ENCODE measurements at places on chromosomes 5 and 9.

GRCh38 chr9:75112789-75113188 is 24.5 kb downstream of the OSTF1 start:
- DNase-seq = no peak

GRCh38 chr5:107919361-107919760 is 248.6 kb upstream of the EFNA5 start:
- DNase-seq = no peak

DNA sequence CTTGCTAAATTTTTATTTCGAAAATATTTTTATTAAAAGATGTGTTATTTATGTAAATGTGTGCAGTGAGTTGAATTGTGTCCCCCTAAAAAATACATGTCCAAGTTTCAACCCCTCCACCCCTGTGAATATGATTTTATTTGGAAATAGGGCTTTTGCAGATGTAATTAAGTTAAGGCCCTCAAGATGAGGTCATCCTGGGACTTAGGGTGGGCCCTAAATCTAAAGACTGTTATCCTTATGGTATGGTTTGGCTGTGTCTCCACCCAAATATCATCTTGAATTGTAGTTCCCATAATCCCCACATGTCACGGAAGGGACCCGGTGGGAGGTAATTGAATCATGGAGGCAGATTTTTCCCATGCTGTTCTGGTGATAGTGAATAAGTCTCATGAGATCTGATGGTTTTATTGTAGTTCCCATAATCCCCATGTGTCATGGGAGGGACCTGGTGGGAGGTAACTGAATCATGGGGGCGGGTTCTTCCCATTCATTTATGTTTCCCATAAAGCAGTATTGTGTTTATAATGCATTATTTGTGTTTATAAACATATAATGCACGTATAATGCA is 1.5 kb upstream of the TMED7 start:
- DNase-seq = no peak

GRCh38 chr9:134678666-134679443 is 37.3 kb downstream of the COL5A1 start:
- DNase-seq = no peak

GRCh38 chr9:5292141-5292540 is 12.4 kb downstream of the RLN2 start:
- no peak for DNase-seq

- no peak for DNase-seq
Measured at GRCh38 chr9:36764364-36765076, 191.8 kb downstream of the MELK start.

- no peak for DNase-seq
Measured at GRCh38 chr5:84816746-84817547, 432.3 kb upstream of the EDIL3 start.

GRCh38 chr5:53970475-53970874 is 339.9 kb downstream of the ARL15 start:
- no peak for DNase-seq

- DNase-seq = no peak
Measured at GRCh38 chr9:113616621-113617496, 153.3 kb downstream of the RGS3 start.

DNA sequence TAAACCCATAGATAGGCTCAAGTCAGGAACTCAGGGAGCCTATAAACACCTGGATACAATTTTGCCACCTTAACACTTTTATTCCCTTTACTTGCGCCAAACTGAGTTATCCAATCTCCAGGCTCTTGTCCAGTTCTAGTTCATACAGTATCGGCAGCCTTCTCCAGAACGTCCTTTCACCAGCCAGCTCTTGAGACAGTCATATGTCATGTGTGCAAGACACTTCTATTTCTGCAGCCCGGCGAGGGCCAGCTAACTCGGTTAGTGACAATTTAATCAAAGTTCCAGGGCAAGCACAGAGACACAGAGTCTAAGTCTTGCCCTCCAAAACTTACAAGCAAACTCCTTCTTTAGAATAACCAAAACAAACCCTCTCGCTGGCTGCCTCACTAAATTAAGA is 12.9 kb downstream of the ABCA1 start:
- DNase-seq = no peak

GRCh38 chr5:177403102-177403791 is 2.8 kb upstream of the PFN3 start:
- DNase-seq = no peak

DNA sequence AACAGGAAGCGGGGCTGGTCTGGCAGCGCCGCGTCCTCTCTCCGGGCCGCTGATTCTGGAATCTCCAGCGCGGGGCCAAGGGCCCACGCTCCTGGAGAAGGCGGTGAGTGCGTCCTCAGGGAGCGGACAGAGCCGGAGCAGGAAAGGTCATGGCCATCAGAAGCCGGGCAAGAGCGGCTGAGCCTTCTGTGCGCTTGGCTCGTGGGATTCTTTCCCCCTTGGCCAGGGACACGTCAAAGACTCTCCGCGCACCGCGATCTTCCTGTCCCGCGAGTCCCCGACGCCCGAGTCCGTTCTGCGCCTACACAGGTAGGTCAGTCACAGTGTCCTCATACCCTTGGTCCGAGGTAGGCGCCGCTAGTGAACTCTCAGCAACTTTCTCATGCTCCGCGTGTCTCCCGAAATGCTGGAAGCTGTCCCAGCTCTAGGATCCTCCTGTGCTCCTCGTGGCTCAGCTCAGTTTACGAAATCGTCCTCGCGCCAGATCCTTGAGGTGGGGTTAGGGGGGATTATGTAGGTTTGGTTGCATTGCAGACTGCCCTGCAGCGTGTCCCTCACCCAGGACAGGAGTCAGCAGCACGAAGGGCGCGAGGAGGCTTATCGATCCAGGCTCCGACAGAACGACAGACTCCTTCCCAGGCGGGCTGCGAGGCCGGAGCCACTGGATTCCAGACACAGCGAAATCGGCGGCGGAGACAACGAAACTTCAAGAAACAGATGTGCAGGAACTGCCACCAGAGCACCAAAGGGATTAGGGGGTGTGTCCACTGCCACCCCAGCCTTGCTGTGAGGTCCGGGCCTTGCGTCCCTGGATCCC is 8.7 kb downstream of the LHX6 start:
- no peak for DNase-seq

GRCh38 chr5:33074548-33074947 is 363.4 kb downstream of the NPR3 start:
- no peak for DNase-seq

GRCh38 chr5:99763021-99763774 is 772.0 kb upstream of the FAM174A start:
- no peak for DNase-seq

GRCh38 chr9:17864951-17865350 is 286.1 kb downstream of the SH3GL2 start:
- DNase-seq = no peak

GRCh38 chr5:98314292-98314691 is 459.2 kb upstream of the RGMB start:
- DNase-seq = no peak

DNA sequence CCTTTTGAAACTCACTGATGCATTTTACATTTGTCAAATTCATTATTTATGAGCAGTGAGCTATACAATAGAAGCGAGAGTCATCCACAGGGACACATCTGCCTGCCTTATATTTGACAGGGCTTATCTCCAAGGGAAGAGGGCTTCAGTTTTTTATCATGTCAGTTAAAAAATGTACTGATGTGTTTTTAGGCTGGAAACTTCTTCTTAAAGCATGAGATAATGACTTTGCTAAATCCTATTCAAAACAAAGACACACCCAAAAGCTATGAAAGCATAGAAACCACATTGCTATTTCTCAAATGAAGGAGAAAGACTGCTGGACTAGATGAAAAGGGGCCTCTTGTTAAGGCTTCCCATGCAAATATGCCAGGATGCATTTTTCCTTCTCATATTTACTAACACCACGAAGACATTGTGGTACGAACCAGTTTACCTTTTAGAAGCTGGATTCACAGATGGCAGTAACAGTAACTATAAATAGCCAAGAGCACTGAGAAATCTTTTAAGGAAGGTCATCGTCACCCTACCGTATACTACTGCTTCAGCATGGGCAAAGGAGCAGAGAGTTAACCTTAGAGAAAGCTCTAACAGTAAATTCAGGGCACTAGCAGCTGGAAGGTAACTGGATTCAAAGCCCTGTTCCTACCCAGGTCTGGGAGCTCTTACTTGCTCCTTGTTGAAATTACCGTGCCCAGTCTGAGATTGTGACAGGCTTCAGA is 86.3 kb upstream of the IFNK start:
- DNase-seq = no peak

DNA sequence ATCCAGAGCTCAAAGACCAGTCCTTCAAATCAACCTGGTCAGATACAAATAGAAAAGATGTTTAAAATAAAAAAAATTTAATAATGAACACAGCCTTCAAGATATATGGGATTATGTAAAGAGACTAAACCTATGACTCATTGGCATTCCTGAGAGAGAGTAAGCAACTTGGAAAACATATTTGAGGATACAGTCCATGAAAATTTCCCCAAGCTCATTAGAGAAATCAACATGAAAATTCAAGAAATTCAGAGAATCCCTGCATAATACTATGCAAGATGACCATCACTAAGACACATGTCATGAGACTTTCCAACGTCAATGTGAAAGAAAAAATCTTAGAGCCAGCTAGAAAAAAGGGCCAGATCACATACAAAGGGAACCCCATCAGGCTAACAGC is 512.9 kb upstream of the PTGER4 start:
- no peak for DNase-seq

DNA sequence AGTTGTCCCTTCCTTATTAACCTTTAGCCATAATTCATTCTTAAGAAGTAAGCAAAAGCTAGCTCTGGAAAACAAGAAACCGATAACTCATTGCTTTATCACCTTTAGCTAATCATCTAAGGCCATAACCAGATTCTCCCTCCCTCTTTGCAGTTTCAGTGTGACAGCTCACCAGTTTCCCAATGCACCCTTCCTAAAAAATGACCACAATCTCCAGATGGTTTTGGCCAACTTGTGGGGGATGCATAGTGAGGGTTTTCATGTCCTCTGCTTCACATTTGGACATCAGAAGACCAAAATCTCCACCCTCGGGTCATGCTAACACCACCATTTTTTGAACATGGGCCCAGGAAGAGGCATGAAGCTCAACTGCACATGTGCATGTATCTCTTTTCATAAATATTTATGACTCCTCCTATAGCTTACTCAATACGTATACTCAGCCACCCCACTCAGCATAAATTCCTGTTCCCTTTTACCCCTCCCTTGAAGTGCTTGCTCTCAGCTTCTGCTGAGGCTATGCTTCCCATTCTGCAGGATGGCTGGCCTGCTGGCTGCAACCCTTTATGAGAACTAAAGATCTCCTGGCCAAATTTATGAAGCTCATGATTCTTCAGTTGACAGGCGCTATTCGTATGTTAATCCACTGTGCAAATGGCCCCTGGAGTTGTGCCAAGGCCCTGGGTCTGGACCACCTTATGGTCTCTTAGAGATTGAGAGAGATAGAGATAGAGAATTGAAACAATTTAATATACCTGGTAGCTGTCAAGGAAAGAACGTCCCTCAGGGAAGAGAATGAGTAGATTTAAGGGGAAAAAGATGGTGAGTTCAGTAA is 14.8 kb downstream of the PPP3R2 start:
- DNase-seq = no peak

DNA sequence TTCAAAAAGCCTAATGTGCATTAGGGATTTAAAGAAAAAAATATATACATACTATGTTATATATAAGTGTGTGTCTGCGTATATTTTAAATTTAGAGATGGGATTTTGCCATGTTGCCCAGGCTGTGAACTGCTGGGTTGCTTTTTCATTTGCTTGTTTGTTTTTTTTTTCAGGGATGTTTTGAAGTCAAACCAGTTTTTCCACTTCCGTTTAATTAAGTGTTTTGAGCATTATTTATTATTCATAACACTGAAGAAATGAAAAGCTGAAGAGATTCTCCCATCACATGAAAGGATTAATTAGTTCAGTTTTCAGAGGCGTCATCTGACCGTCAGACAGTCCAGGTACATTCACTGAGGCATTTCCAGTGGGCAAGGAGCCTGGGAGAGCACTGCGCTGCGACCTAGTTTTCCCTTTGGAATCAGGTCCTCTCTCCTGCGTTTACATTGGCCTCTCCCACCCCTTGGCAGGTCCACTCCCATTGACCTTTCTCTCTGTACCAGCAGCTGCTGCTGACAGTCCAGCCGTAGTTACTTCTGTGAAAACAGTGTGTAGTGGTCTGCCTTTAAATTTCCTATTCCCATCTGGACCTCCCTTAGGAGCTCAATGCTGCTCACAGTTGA is 26.0 kb downstream of the ARRDC3 start:
- no peak for DNase-seq

- peak; percentile 35 for DNase-seq
Measured at GRCh38 chr5:127562252-127562651, 44.8 kb downstream of the PRRC1 start.

- DNase-seq = no peak
Measured at GRCh38 chr5:102794047-102794446, 38.9 kb downstream of the PAM start.

DNA sequence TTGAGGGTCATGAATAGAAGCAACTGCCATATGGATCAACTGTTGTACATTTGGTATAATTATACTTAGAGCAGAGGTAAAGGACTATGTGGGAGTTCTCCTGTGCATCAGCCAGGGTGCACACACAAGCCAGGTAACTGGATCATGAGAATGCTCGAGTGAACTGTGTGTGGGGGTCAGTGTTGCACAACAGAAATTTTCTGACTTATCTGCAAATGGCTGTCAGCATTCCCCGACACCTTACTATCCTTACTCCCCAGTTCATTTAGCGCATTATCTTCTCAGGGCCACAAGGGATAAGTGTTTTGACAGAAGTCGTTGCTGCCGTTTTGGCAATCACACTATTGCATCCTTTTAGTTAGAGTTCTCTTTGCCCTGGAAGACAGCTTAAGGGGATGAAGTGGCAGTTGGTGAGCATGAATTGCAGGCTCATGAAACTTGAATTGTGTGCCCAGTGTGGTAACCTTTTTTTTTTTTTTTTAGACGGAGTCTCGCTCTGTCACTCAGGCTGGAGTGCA is 1.7 kb downstream of the CANX start:
- no peak for DNase-seq

- DNase-seq = no peak
Measured at GRCh38 chr5:169848271-169848670, 132.0 kb downstream of the INSYN2B start.

DNA sequence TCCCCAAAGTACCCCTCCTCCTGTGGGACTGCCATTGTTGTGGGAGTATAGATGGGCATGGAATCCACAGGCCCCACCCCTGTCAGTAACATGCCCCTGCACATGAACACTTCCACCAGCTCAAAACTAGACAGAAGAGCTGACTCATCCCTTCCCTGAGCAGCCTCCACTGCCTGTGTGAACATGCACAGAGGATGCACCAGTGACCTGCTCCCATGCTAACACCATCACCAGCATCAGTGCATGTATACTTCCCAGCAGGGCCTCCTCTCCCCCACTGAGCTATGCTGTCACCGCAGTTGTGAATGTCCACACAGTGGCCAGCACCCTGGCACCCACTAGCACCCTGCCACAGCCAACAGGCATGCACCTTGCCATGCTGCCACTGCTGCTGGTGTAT is 939.8 kb downstream of the EFNA5 start:
- DNase-seq = no peak
